Bronchial epithelial cell (primary cell): ENCODE measurements at places on chromosomes 5 and 9. TPM values are rescaled to one million over a fixed set of nuclear protein-coding genes. Genes with fewer than 3 reads are reported as not detected.

FOXD4 gene
- total RNA-seq: 0.26 TPM in 2 replicates

AGXT2 gene
- total RNA-seq: not detected in 2 replicates

ITGA2 gene
- 16.1 and 35.0 TPM in 2 replicates for total RNA-seq

TEK gene
- under 0.01 and 0.26 TPM in 2 replicates for total RNA-seq

CERCAM gene
- total RNA-seq: 12.4 and 28.2 TPM in 2 replicates

CCDC183 gene
- under 0.01 and 0.38 TPM in 2 replicates for total RNA-seq

QRFP gene
- total RNA-seq: not detected in 2 replicates

ADAMTS6 gene
- total RNA-seq: 5.9 and 17.6 TPM in 2 replicates

KCNV2 gene
- total RNA-seq: not detected in 2 replicates

ACTBL2 gene
- total RNA-seq: under 0.01 TPM in 1 of 2 replicates, not detected in the other

MAST4 gene
- 10.3 and 21.1 TPM in 2 replicates for total RNA-seq

DDX4 gene
- under 0.01 TPM in 1 of 2 replicates, not detected in the other for total RNA-seq

HTR1A gene
- not detected in 2 replicates for total RNA-seq

CCDC180 gene
- under 0.01 and 0.13 TPM in 2 replicates for total RNA-seq

FGFR4 gene
- total RNA-seq: 0.79 and 1.5 TPM in 2 replicates

TSSK1B gene
- 0.26 TPM in 2 replicates for total RNA-seq

PCDHA1 gene
- total RNA-seq: under 0.01 TPM in 1 of 2 replicates, not detected in the other

PCDHB5 gene
- 0.26 TPM in 2 replicates for total RNA-seq

NOXA1 gene
- total RNA-seq: 0.53 and 2.3 TPM in 2 replicates

PCDHGA11 gene
- 1.6 and 3.2 TPM in 2 replicates for total RNA-seq

AK8 gene
- total RNA-seq: 0.26 TPM in 1 of 2 replicates, not detected in the other

CENPH gene
- total RNA-seq: 3.3 and 5.0 TPM in 2 replicates

HARS1 gene
- total RNA-seq: 55.3 and 73.0 TPM in 2 replicates

GTF2H2 gene
- total RNA-seq: 12.6 and 14.1 TPM in 2 replicates

CKMT2 gene
- not detected in 2 replicates for total RNA-seq

DBH gene
- not detected in 2 replicates for total RNA-seq

IL13 gene
- total RNA-seq: not detected in 2 replicates

ZNF484 gene
- total RNA-seq: 8.2 and 9.2 TPM in 2 replicates

QSOX2 gene
- 10.6 and 12.1 TPM in 2 replicates for total RNA-seq

PCDHB4 gene
- total RNA-seq: 0.13 TPM in 1 of 2 replicates, not detected in the other

PKD2L2 gene
- not detected in 2 replicates for total RNA-seq

RNF224 gene
- under 0.01 and 1.2 TPM in 2 replicates for total RNA-seq

IFNB1 gene
- total RNA-seq: 0.26 TPM in 2 replicates

PRR16 gene
- 0.53 TPM in 1 of 2 replicates, not detected in the other for total RNA-seq
